ENCODE measurements at places on chromosomes 4 and X.

DNA sequence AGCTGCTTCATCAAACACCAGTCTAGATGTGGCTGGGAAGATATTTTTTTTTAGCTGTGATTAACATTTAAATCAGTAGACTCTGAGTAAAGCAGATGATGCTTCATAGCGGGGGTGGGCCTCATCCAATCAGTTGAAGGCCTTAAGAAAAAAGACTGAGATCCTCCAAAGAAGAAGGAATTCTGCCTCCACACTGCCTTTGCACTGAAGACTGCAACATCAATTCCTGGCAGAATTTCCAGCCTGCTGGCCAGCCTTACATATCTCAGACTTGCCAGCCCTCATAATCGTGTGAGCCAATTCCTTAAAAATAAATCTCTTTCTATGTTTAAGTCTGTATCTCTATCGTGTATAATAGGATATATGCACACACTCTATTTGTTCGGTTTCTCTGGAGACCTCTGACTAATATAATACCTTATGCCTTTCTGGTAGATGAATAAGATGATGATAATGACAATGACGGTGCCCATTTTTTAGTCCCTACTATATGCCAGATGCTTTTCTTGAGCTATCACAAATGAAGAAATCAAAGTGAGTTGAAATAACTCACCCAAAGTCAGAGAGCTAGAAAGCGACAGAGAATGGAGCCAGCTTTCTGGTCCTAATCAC is 66.1 kb upstream of the SOD3 start:
- peak; percentile 38 for DNase-seq

DNA sequence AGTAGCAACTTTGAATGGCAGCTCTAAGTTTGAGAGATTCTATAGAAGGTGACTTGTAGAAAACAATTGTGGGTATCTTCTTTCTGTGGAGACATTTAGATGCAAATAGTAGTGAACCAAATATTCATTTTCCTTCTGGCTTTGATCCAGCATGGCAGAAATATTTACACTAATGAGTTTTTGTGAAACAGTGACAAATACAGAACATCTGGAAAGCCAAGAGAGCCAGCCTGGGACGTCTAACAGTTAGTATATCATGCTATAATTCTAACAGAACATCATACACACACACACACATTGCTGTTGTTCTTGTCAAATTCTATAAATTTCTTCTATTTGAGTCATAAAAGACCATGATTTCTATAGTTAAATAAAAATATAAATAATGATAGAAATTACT is 1777.9 kb downstream of the ARAP2 start:
- no peak for DNase-seq

DNA sequence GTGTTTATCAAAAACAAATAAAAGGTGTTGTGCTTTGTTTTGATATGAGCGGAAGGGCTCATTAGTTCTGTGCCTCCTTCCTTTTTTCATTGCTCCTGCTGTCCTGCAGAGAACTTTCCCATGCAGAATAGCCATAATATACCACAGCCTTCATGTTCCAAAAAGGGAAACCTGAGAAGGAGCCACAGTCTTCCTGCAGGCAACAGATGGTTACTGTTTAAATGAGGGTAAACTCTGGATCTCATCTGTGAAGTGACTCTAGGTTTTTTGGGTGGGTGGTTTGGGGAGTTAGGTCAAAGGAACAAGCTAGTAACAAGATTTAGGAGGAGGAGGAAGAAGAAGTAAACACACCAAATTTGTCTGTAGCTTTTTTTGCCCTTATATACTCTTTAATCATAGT is 131.8 kb downstream of the BMPR1B start:
- DNase-seq: no peak

GRCh38 chrX:110006821-110007375 is 4.0 kb downstream of the TMEM164 start:
- no peak for DNase-seq

DNA sequence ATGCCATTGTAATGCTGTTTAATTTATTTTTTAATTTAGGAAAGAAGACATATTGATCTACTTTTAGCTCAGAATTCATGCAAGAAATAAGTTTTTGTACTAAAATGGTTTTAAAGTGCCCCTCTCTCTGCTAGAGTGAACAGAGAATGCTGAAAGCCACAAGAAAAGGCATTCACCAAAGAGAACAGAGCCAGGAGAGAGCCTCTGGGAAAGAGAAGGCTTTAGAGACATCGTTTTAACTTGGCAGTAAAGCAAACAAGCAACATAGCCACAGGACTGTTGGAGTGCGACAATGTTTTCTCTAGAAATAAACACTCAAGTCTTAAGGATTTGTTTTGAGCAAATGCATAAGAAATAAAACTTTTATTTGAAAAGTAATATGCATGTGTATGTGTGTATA is 484.1 kb upstream of the CPEB2 start:
- no peak for DNase-seq

- no peak for DNase-seq
These were observed 68.0 kb upstream of the MSX1 start for GRCh38 chr4:4791299-4792111.

GRCh38 chr4:17616283-17616682 is 1.8 kb downstream of the MED28 start:
- DNase-seq: no peak

DNA sequence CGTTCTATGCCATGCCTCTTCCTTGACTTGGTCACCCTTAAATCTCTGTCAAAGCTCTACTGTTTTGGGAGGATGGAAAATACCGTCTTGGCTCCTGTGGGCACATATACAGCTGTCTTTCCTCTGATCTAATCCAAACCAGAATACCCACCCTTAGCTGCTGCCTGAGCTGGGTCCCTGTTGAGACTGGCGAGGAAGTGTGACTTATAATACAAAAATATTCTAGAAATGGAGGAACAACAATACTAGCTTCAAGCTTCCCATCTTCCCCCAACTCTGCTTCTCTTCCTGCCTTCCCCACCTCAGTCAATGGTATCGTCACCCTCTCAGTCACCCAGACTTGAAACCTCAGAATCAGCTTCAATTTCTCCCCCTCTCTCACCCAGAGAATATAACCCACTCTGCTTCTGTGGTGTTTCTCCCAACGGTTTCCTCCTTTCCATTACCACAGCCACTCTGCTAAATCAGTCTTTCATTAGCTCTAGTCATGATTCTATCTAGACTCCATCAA is 599 bp upstream of the IL2RG start:
- no peak for DNase-seq

GRCh38 chr4:174490451-174490961 is 31.8 kb downstream of the HPGD start:
- peak; percentile 7 for DNase-seq

- DNase-seq: no peak
These were observed 49.7 kb downstream of the TMPRSS11F start for GRCh38 chr4:68079928-68080327.

DNA sequence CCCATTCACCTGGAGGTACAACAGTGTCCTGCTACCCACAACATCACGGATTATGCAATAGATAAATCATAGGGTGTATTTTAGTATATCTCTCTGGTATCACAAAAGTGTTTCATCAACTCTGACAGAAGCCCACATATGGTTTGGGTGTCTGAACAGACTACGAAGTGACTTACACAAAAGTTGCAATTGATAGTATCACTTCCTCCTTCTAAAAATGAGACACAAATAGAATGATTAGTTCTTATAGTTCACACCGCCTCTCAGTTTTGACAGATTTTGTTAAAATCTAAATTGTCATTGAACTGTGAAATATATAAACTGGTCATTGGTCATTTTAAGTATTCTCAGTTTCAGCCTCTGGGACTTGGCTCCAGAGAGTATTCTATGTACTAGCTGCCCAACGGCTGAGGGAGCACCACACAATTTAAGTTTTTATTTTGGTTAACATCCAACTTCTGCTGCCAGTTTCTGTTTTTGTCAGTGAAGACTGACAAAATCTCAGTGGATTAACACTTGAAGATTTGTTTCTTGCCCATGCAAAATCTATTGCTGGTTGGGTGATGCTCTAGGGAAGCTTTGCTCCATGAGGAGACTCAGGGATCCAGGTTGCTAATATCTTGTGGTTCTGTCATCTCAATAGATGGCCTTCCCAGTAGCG is 113.8 kb upstream of the PUDP start:
- DNase-seq: no peak

GRCh38 chrX:96455078-96455477 is 229.6 kb upstream of the DIAPH2 start:
- DNase-seq: no peak

- no peak for DNase-seq
These were observed 82.3 kb downstream of the ARHGAP24 start for GRCh38 chr4:85557016-85557901.

GRCh38 chr4:120096508-120097297 is 30.1 kb upstream of the MAD2L1 start:
- DNase-seq: no peak

GRCh38 chrX:11944501-11944900 is 186.5 kb downstream of the MSL3 start:
- DNase-seq: peak; percentile 18

DNA sequence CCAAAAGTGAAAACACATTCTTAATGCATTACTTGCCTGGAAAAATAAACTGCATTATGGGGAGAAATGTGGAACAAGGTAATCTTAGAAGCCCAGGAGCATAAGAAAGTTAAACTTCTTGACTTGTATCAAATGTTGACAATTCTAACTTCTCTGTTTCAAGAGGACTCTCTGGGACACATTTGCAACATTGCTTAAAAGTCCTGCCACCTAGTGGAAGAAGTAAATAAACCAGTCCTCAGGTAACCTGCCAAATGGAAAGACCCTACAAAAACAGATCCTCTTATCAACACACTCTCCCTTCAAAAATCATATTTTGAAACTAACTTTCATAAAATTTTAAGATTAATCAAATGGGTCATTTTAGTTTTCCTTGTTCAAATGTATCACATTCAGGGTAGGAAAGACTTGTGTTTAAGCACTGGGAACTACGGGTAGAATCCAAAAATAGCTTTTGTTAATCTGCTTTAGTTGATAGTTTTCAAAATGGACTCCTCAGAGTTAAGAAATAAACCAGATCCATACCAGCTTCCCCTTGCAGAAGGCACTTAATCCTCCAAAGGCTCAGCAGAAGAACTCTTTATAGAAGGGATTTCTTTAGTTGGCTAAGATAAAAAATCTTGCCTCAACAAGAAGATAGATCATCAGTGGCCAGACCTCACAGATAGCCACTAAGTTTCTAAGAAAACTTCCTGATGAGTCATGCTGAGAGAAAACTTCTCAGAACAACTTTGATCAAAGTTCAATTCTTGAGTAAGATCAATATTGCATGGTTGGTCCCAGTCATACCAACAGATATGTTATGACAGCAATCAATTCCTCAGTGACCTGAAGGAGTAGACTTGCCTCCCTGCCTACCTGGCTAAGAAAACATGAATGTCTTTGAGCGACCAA is 141.7 kb downstream of the HHIP start:
- DNase-seq: peak; percentile 16

DNA sequence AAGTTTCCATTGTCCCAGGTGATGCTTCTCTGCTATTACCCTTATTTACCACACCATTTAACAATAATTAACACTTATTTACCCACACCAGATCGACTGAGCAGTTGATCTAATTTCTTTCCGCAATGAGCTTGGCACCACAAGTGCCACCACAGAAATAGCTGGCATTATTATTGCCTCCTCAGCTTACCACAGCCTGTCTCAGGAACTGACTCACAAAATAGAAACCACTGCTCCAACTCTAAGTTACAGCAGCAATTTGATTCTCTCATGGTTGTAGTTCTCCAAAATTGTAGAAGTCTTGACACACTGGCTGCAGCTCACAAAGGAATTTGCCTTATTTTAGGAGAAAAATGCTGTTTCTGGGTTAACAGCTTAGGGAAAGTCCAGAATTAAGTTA is 22.5 kb downstream of the ZNF721 start:
- DNase-seq: peak; percentile 38

- DNase-seq: peak; percentile 76
These were observed 73.3 kb downstream of the OR13H1 start for GRCh38 chrX:131617182-131617581.

- DNase-seq: no peak
These were observed 84.7 kb downstream of the RAP1GDS1 start for GRCh38 chr4:98345838-98346237.
